ENCODE measurements at places on chromosomes 7 and 10. TPM values are rescaled to one million over a fixed set of nuclear protein-coding genes. Genes with fewer than 3 reads are reported as not detected.

- peaks cover 4% of the 10 kb centered on the region for H3K4me1 ChIP-seq
- H3K27me3 ChIP-seq = no peaks in the 10 kb centered on the region
- no peak overlapping the region for H3K4me3 ChIP-seq
- H3K27ac ChIP-seq = no peak overlapping the region
Measured at GRCh38 chr10:50937230-50937907, 51.9 kb upstream of the A1CF start.

GRCh38 chr10:78217336-78217735 lies 183.7 kb downstream of the RPS24 start:
- H3K4me3 ChIP-seq = no peak overlapping the region
- H3K27me3 ChIP-seq = no peaks in the 10 kb centered on the region
- no peak for DNase-seq
- H3K4me1 ChIP-seq = peaks cover 5% of the 10 kb centered on the region
- no peak overlapping the region for H3K27ac ChIP-seq
- H3K36me3 ChIP-seq = no peaks in the 10 kb centered on the region

Gene TCAF2
- 0.66 TPM for total RNA-seq

GRCh38 chr7:123004931-123005330 lies 9.4 kb upstream of the TAS2R16 start:
- DNase-seq = no peak
- no peaks in the 10 kb centered on the region for H3K36me3 ChIP-seq
- no peak overlapping the region for H3K27ac ChIP-seq
- H3K4me1 ChIP-seq = no peaks in the 10 kb centered on the region
- H3K4me3 ChIP-seq = no peak overlapping the region

DNA sequence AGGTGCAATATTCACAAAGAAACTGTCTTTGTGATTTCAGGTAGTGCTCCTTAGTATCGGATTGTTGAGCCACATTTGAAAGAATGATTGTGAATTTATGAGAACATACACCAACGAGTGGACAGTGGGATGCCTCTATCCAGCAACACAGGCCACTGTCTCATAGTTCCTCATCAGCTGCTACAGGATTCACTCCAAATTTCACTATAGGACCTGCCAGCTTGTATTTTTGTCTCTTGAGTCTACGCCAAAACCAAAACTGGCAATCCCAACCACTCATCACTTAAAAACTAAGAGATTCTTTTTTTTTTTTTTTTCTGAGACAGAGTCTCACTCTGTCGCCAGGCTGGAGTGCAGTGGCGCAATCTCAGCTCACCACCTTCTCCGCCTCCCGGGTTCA lies 964.5 kb downstream of the CNTNAP2 start:
- no peaks in the 10 kb centered on the region for H3K36me3 ChIP-seq
- H3K27ac ChIP-seq = no peak overlapping the region
- no peak overlapping the region for H3K4me3 ChIP-seq
- H3K4me1 ChIP-seq = no peaks in the 10 kb centered on the region
- H3K27me3 ChIP-seq = no peaks in the 10 kb centered on the region

DNA sequence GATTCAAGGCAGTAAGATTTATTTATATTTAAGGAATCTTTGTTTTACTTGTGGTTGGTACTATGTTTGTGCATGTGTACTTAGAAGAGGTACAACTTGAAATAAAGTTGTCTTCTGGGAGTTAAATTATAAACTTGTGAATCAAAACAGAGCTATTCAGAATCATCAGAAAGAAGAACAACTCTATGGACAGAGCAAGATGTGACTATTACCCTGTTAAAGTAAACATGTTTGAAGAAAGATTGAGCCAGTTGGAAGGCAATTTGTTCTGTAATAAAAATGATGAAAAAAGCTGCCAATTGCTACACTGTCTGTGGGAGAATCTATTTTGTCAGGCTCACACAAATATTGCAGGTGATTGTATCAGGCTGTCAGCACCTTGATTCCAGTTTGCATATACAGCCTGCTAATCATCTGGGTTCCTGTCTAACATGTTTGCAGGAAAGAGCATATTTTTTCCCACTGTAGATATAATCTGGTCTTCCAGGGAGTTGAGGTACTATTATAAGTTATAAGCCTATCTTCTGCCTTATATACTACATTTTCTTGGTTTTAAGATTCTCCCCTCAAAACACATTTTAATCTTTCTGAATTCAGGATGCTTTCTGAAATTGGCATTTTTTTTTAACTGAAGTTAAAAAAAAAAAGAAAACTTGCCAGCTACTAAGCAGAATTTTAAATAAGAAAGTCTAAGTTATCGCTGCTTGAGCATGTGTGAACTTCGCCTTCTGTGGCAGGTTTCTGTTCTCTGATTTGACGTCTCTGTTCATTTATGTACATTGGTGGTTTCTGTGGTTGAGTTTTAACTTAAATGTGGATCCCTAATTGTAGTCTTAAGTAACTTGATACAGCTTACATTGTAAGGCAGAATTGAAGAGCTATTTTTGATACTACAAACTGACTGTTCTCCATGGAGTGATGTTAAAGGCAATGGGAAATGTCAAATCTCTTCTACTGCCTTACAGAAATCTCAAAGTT lies 46.0 kb downstream of the ZNRF2 start:
- H3K4me3 ChIP-seq = peak overlapping the region; percentile 1
- peak; percentile 27 for DNase-seq
- peak overlapping the region; percentile 59 for H3K27ac ChIP-seq
- H3K4me1 ChIP-seq = peaks cover 15% of the 10 kb centered on the region
- H3K36me3 ChIP-seq = no peaks in the 10 kb centered on the region

- no peak for DNase-seq
- no peak overlapping the region for H3K27ac ChIP-seq
- no peak overlapping the region for H3K4me3 ChIP-seq
Measured at GRCh38 chr7:14937581-14937980, 35.0 kb upstream of the DGKB start.

- no peaks in the 10 kb centered on the region for H3K36me3 ChIP-seq
- H3K27me3 ChIP-seq = no peaks in the 10 kb centered on the region
- DNase-seq = no peak
Measured at GRCh38 chr10:26792758-26793495, 67.8 kb downstream of the ABI1 start.

DNA sequence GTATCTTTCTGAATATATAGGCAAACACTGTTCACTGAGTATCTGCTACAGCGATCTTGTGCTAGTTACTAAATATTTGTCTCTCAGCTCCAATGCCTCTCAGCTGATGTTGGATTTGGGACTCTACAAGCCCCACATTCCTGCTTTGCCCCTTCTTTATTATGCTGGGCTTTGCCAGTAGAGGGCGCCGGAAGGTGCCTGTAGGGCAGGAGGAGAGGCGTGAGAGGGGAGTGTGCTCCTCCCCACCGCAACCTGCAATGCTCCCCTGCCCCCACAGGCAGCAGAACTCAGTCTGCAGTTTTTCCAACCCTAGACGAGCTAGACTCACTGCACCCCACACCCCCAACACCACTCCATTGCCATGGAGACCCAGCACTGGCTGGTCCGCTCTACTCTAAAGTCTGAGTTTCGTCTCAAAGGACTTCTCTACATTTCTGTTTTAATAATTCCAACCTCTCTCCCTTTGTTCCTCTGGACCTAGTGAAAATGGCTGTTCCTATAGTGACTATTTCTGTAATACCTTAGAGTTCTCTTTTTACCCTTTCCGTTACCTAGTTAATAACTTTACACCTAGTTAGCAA lies 337.6 kb downstream of the CCSER2 start:
- H3K36me3 ChIP-seq = no peaks in the 10 kb centered on the region
- H3K27ac ChIP-seq = no peak overlapping the region
- H3K27me3 ChIP-seq = no peaks in the 10 kb centered on the region
- no peak overlapping the region for H3K4me3 ChIP-seq
- no peaks in the 10 kb centered on the region for H3K4me1 ChIP-seq

DNA sequence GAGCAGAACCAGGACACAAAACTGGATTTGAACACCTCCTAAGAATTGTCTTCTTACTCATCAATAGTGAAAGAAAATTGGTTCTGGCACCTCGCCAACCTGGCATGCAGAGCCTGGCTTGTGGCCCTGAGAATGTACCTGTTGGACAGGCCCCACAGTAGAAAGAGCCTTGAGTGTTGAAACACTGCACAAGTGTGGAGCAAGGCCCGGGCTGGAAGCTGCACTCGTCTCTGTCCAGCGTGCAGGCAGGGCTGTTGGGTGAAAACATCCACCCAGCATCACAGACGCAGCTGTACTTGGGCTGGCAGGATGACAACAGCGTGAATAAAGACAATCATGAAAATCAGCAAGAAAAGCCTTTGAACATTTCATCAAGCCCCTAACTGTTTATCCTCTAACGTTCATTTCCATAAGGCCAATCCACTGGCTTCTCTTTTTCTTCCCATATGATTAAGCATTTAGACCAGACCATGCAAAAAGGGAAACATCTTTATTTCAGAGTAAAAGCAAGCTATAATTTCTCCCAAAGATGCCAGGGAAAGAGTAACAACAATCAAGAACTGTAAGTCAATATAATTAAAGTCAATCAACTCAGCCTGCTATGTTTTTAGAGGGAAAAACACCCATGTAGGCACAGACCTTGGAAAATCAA lies 15.6 kb downstream of the CUBN start:
- H3K36me3 ChIP-seq = no peaks in the 10 kb centered on the region
- DNase-seq = peak; percentile 20
- no peaks in the 10 kb centered on the region for H3K27me3 ChIP-seq
- no peak overlapping the region for H3K4me3 ChIP-seq
- H3K4me1 ChIP-seq = no peaks in the 10 kb centered on the region

- H3K27me3 ChIP-seq = no peaks in the 10 kb centered on the region
- no peaks in the 10 kb centered on the region for H3K4me1 ChIP-seq
- DNase-seq = no peak
- no peak overlapping the region for H3K4me3 ChIP-seq
- no peaks in the 10 kb centered on the region for H3K36me3 ChIP-seq
Measured at GRCh38 chr10:114075093-114075492, 31.4 kb downstream of the ADRB1 start.

- H3K36me3 ChIP-seq = no peaks in the 10 kb centered on the region
- H3K4me1 ChIP-seq = peaks cover 4% of the 10 kb centered on the region
- H3K27me3 ChIP-seq = no peaks in the 10 kb centered on the region
- H3K27ac ChIP-seq = no peak overlapping the region
Measured at GRCh38 chr10:11499425-11500071, 111.9 kb downstream of the USP6NL start.

Gene DHX32
- total RNA-seq = 35.6 TPM

Gene TMEM236
- 0.52 TPM for total RNA-seq

Gene MAT1A
- 11.9 TPM for total RNA-seq

DNA sequence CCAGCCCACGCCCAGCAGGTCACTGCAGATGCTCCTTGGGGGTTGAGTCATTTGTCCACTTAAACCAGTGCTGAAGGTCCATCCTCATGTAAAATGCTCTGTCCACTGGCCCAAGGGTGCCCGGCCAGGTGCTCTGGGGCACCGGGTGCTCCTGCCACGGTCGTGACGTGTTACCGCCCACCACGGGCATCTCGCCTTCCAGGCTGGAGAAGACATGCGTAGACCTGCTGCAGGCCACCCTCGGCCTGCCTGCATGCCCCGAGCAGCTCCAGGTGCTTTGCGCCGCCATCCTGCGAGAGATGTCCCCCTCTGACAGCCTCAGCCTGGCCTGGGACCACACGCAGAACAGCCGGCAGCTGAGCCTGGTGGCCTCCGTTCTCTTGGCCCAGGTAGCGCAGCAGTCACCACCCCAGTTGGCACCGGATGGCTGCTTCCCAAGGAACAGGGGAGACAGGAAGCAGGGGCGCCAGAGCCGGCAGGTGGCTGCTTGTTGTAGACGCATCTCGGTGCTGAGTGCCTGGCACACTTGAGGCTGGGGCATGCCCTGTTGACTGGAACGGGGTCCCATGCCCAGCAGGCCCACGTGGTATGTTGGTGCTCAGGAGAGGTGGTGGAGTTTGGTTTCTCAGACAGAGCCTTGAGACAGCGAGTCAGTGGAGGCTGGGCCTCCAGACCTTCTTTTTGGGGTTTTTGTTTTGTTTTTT lies 6.1 kb downstream of the AP5Z1 start:
- no peaks in the 10 kb centered on the region for H3K27me3 ChIP-seq
- no peak overlapping the region for H3K27ac ChIP-seq
- DNase-seq = no peak
- no peak overlapping the region for H3K4me3 ChIP-seq

GRCh38 chr7:17307558-17307957 lies 9.1 kb downstream of the AHR start:
- peak overlapping the region; percentile 15 for H3K27ac ChIP-seq
- DNase-seq = no peak
- H3K4me3 ChIP-seq = no peak overlapping the region

DNA sequence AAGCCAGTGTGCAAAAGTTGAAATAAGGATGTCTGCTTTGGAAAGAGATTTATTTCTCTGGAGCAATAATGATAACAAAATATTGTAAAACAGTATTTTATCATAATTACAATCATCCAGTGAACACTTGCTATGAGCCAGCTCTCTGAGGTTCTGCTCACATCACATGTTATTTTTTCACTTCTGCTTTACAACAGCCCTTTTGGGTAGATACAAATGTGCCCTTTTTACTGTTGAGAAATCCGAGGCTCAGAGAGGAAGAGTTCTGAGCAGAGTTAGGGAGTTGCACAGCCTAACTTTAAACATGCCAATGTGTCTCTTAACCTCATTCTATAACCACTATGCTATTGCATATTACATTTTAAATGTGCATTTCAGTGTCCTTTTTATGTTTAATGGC lies 232.6 kb upstream of the CDC14C start:
- DNase-seq = no peak
- H3K4me3 ChIP-seq = no peak overlapping the region
- H3K27me3 ChIP-seq = no peaks in the 10 kb centered on the region
- no peaks in the 10 kb centered on the region for H3K4me1 ChIP-seq

GRCh38 chr10:5665373-5666007 lies 905 bp downstream of the ASB13 start:
- peak overlapping the region; percentile 68 for H3K4me3 ChIP-seq
- H3K36me3 ChIP-seq = no peaks in the 10 kb centered on the region
- peaks cover 40% of the 10 kb centered on the region for H3K4me1 ChIP-seq
- H3K27ac ChIP-seq = peak overlapping the region; percentile 66
- no peak for DNase-seq
- no peaks in the 10 kb centered on the region for H3K27me3 ChIP-seq

Gene EBF3
- 2.3 TPM for total RNA-seq

- H3K36me3 ChIP-seq = no peaks in the 10 kb centered on the region
- H3K27me3 ChIP-seq = no peaks in the 10 kb centered on the region
- no peak overlapping the region for H3K27ac ChIP-seq
Measured at GRCh38 chr7:141575164-141575563, 24.0 kb downstream of the AGK start.

- H3K27me3 ChIP-seq = no peaks in the 10 kb centered on the region
- no peak for DNase-seq
- no peaks in the 10 kb centered on the region for H3K4me1 ChIP-seq
Measured at GRCh38 chr7:105452085-105452484, 63.4 kb upstream of the SRPK2 start.

Gene PRKCQ
- total RNA-seq = 6.0 TPM
